ENCODE measurements at places on chromosomes 4 and X. TPM values are rescaled to one million over a fixed set of nuclear protein-coding genes. Genes with fewer than 3 reads are reported as not detected.

Gene CUL4B
- total RNA-seq = 36.2 TPM

GRCh38 chrX:19552793-19553192, 37.5 kb upstream of the MAP3K15 start:
- H3K4me3 ChIP-seq = no peak overlapping the region
- peaks cover 10% of the 10 kb centered on the region for H3K36me3 ChIP-seq
- H3K4me1 ChIP-seq = no peaks in the 10 kb centered on the region
- no peak for DNase-seq

Gene RAB41
- total RNA-seq = not detected

Gene FAT4
- total RNA-seq = 7.6 TPM

- H3K4me1 ChIP-seq = no peaks in the 10 kb centered on the region
- H3K27me3 ChIP-seq = no peaks in the 10 kb centered on the region
- no peak overlapping the region for H3K27ac ChIP-seq
- no peak for DNase-seq
- H3K36me3 ChIP-seq = no peaks in the 10 kb centered on the region
- H3K4me3 ChIP-seq = no peak overlapping the region
These were observed 248.8 kb downstream of the PRDM5 start for GRCh38 chr4:120673696-120674095.
